ENCODE measurements at places on chromosomes 2 and 18. TPM values are rescaled to one million over a fixed set of nuclear protein-coding genes. Genes with fewer than 3 reads are reported as not detected.

- DNase-seq = no peak
- H3K4me3 ChIP-seq = no peak overlapping the region
- H3K27ac ChIP-seq = peak overlapping the region; percentile 64
- H3K36me3 ChIP-seq = no peaks in the 10 kb centered on the region
These were observed 4.7 kb upstream of the KCNE4 start for GRCh38 chr2:223047260-223047761.

The WNT10A gene
- total RNA-seq = 13.9 TPM

DNA sequence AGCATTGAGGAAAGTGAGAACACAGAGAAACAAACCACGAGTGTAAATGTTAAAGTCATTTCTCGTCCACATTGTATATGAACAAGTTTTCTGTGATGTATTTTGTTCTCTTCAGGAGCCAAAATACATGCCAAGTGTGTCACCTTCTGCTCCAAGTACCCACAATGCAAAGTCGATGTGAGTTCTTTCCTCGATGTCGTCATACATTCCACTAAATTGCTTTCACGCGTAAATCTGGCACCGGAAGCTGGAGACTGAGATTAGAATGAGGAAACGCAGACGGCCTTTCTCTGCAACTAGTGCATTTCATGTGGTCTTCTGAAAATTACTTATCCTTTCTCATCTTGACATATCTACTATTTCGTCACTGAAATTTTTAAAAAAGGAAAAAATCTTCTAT lies 118.5 kb upstream of the SALL3 start:
- no peaks in the 10 kb centered on the region for H3K4me1 ChIP-seq
- no peaks in the 10 kb centered on the region for H3K27me3 ChIP-seq
- H3K4me3 ChIP-seq = no peak overlapping the region
- no peak overlapping the region for H3K27ac ChIP-seq

The REL gene
- total RNA-seq = 16.7 TPM

- H3K27me3 ChIP-seq = no peaks in the 10 kb centered on the region
- H3K36me3 ChIP-seq = peaks cover 37% of the 10 kb centered on the region
- H3K4me1 ChIP-seq = no peaks in the 10 kb centered on the region
- DNase-seq = no peak
- H3K27ac ChIP-seq = no peak overlapping the region
These were observed 9.1 kb downstream of the EPG5 start for GRCh38 chr18:45958027-45958426.

- H3K4me1 ChIP-seq = peaks cover 21% of the 10 kb centered on the region
- H3K4me3 ChIP-seq = no peak overlapping the region
- H3K27me3 ChIP-seq = no peaks in the 10 kb centered on the region
- DNase-seq = no peak
- no peak overlapping the region for H3K27ac ChIP-seq
These were observed 22.0 kb downstream of the KATNAL2 start for GRCh38 chr18:46939337-46939963.

DNA sequence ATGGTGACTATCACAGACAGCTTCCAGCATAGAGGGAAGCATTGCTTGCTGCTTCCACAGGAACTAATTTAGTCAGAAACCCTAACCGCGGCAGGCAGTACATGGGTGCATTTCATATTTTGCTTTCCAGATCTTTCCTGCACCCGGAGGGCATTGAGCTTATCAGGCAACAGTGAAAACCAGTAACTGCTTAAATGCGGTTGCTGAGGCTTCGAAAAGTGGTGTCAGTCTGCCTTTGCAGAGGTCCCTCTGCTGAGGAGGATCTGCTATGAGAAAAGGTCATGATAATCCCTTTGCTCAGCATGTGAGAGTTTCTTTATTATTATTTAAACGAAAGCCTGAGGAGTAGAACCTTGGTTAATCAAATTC lies 44.6 kb upstream of the ROCK2 start:
- DNase-seq = no peak
- peaks cover 17% of the 10 kb centered on the region for H3K4me1 ChIP-seq
- H3K4me3 ChIP-seq = no peak overlapping the region

- peak within 1 kb of the TSS; percentile 56 for H3K4me3 ChIP-seq
- no peaks in the 10 kb centered on the region for H3K36me3 ChIP-seq
- no peaks in the 10 kb centered on the region for H3K27me3 ChIP-seq
- DNase-seq = no peak
These were observed at the start of gene LRP1B for GRCh38 chr2:142131010-142131669. TSS of gene LRP1B (minus strand) at chr2:142131016. CDS start at chr2:142130729, 287 bp downstream.

- no peak for DNase-seq
- no peaks in the 10 kb centered on the region for H3K27me3 ChIP-seq
- H3K36me3 ChIP-seq = peaks cover 10% of the 10 kb centered on the region
- no peak overlapping the region for H3K27ac ChIP-seq
These were observed 9.3 kb upstream of the MPP4 start for GRCh38 chr2:201707753-201708152.
